ENCODE measurements at places on chromosomes 11 and 22.
A peak's percentile ranks its signal among the peaks of the same experiment; 100 is the strongest.

DNA sequence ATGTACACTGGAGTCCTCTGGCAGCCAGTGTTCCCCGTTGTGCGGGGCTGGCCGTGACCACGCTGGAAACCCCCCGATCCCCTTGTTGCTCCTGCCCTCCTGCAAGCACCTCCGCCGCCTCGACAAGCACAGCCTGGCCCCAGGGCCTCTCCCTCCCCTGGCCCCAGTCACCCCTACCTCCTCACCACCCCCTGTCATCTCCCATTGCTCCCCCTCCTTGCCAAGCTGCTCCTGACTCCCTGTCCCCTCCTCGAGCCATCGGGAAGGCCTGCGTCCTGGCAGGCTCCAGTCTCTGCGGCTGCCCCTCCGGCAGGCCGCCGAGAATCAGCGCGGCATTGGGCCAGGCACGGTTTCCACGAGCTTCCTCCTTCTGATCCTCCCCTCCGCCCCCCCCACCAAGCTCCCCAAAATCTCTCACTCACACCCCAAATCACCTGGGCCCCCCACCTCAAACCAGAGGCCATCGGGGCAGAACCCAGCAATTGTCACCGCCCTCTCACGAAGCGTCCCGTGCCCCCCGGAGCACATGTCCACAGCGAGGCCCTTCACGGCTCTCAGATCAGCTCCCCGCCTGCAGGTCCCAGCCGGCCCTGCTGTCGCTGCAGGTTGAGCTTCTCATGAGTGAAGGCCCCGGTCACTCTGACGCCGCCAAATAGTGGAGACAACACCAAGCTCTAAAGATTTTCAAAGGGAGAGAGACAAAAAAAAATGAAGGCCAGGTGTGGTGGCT is 5.7 kb upstream of the LSP1 start:
- DNase-seq, result no peak
- H3K4me3 ChIP-seq, result no peak overlapping the region
- no peak overlapping the region for H3K27ac ChIP-seq

DNA sequence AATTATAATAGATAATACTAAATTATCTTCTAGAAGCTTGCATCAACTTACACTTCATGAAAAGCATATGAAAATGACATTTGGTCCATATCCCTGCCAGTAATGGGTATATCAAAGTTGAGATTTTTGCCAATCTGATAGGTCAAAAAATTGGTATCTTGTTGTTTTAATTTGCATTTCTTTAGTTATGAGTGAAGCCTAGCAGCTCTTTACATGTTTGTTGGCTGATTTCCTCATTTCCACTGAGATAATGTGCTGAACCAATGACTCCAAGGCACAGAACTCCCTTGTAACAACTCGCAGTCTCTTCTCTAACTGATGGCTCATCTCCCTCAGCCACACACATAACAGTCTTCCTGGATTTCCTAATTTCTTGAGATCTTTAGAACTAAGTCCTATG is 175.3 kb upstream of the SESN3 start:
- no peak for DNase-seq
- no peaks in the 10 kb centered on the region for H3K27me3 ChIP-seq
- H3K4me1 ChIP-seq, result no peaks in the 10 kb centered on the region

GRCh38 chr11:83628622-83629355 is 342.6 kb upstream of the CCDC90B start:
- no peaks in the 10 kb centered on the region for H3K27me3 ChIP-seq

DNA sequence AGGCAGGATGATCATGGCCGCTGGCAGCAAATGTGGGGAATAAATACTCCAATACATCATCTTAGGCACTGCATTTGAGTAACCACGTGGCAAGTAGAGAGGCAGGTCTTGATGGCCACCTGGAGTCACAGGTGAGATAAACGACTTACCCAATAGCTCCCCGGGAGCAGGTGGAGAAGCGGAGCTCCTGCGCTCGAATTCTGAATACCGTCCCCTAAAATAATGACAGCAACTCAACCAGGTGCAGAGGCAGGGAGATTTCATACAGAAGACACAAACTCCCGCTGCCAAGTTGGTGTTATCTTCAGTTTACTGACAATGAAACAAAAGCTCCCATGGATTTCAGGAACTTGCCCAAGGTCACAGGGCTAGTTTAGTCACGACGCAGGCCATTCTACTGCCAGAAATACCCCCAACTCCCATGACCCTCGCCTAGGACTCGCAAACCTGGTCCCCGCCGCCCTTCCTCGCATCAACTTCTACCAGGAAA is 437 bp downstream of the SLC43A3 start:
- H3K4me3 ChIP-seq, result peak overlapping the region; percentile 51
- no peak for DNase-seq
- H3K36me3 ChIP-seq, result no peaks in the 10 kb centered on the region
- H3K27ac ChIP-seq, result peak overlapping the region; percentile 97
- H3K27me3 ChIP-seq, result no peaks in the 10 kb centered on the region

GRCh38 chr11:9313648-9314290 is 624 bp downstream of the TMEM41B start:
- no peaks in the 10 kb centered on the region for H3K27me3 ChIP-seq
- peak overlapping the region; percentile 78 for H3K4me3 ChIP-seq
- H3K27ac ChIP-seq, result peak overlapping the region; percentile 93
- H3K4me1 ChIP-seq, result peaks cover 19% of the 10 kb centered on the region

GRCh38 chr11:78450866-78451265 is 33.2 kb upstream of the GAB2 start:
- no peak overlapping the region for H3K4me3 ChIP-seq
- H3K4me1 ChIP-seq, result no peaks in the 10 kb centered on the region
- no peak overlapping the region for H3K27ac ChIP-seq
- H3K27me3 ChIP-seq, result no peaks in the 10 kb centered on the region

DNA sequence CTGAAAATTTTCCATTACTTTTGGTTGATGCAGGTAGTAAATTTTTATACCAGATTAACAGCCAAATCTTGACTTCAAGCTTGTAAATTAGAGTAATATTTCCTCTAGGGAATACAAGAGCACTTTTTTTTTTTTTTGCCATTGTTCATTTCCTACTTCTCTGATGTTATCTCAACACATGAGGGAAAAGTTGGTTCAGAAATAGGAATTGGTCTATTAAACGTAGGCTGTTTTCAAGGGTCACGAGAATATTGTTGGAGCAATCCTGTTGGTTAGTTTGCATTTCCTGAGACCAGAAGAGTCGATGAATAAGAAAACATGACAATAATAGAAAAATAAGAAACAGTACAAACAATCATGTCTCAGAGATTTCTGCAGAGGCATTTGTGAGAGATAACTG is 453.9 kb upstream of the CCDC179 start:
- H3K4me1 ChIP-seq, result no peaks in the 10 kb centered on the region
- H3K4me3 ChIP-seq, result no peak overlapping the region
- no peak for DNase-seq
- H3K27ac ChIP-seq, result no peak overlapping the region
- no peaks in the 10 kb centered on the region for H3K36me3 ChIP-seq
- H3K27me3 ChIP-seq, result no peaks in the 10 kb centered on the region

DNA sequence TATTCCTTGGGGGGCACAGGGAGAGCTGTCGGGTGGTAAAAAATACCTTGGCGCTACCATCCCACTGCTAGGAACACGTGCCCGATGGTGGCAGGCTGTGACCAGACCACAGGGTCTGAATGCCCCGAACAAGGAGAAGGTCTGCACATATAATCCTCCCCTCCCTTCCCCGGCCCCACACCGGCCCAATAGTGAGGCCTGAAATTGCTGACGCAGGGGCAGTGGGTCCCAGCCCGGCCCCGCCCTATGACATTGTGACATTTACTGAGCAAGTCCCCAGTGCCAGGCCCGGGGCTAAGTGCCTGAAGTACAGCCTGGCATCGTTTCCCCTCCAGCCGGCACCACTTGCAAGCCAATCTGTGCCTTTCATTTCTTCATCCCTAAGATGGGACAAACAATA is 19.5 kb downstream of the MN1 start:
- H3K4me3 ChIP-seq, result no peak overlapping the region
- no peak overlapping the region for H3K27ac ChIP-seq
- no peaks in the 10 kb centered on the region for H3K36me3 ChIP-seq

DNA sequence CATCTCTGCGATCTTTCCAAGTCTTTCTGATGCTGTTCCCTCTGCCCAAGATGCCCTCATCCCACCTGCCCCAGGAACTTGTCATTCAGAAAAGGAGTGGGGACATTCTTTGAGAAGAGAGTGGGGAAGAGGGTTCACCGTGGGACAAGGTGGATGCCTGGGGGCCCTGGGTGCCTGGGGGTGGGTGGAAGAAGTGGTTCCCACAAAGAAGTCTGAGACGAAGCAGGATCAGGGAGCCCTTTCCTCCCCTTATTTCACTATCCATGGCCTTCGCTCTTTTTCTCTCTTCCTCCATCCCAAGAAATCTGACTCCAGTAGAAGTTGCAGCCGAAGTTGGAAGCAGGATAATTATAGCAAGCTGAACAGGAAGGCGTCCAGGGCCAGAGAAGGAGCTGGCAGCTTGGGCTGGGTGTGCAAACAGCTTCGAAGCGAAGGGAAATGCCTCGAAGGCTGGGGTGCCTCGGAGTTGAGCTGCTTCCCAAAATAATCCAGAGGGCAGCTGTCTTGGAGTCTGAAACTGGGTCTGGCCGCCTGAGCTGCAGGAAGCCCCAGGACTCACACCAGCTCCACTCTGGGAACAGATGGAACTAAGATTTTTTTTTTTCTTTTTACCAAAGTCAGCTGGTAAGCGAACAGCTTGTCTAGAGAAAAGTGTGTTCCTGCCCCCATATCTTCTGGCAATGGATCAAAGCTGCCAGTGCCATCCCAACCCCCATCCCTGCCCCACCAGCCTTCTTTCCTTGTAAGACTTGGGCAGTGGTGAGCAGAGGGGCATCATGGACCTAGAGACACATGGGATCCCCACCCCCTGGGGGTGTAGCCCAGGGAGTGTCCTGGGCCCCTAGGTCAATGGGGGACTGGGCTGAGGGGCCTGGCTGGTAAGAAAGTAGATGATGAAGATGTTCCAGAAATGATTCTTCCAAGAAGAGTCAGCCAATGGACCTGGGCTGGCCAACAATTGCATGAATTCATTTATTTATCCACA is 31.5 kb downstream of the PARVG start:
- H3K27me3 ChIP-seq, result no peaks in the 10 kb centered on the region
- no peak overlapping the region for H3K27ac ChIP-seq
- H3K4me3 ChIP-seq, result no peak overlapping the region
- peaks cover 4% of the 10 kb centered on the region for H3K4me1 ChIP-seq
- no peak for DNase-seq

DNA sequence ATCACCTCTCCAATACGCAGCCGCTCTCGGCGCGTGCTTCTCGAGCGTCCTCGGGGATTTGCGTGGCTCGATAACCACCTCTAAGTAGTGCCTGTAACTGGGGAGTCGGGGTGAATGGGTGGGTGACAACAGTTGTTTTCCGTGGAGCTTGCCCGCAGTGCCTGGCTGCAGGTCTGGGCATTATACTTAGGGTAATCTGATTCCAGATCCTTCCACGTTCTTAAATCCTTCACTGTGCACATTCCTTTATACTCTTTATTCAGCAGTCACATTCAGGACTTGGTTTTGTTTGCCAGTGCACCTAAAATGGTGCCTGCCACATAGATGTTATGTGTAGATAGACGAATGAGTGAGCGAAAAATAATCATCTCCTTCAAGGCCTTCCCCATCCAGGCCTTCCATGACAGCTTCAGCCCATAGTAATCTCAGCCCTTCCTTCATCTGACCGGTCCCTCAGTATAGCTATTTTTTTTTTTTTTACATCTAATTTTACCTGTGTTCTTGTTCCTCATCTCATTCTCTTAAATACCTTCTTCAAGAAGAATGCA is 602 bp downstream of the NAT10 start:
- peaks cover 16% of the 10 kb centered on the region for H3K4me1 ChIP-seq
- peak overlapping the region; percentile 92 for H3K27ac ChIP-seq
- DNase-seq, result no peak
- no peaks in the 10 kb centered on the region for H3K27me3 ChIP-seq
- peak overlapping the region; percentile 80 for H3K4me3 ChIP-seq

GRCh38 chr11:57779276-57779675 is 17.7 kb downstream of the CTNND1 start:
- peak overlapping the region; percentile 84 for H3K27ac ChIP-seq
- H3K4me3 ChIP-seq, result no peak overlapping the region
- H3K4me1 ChIP-seq, result peaks cover 100% of the 10 kb centered on the region
- no peaks in the 10 kb centered on the region for H3K27me3 ChIP-seq
- no peak for DNase-seq

DNA sequence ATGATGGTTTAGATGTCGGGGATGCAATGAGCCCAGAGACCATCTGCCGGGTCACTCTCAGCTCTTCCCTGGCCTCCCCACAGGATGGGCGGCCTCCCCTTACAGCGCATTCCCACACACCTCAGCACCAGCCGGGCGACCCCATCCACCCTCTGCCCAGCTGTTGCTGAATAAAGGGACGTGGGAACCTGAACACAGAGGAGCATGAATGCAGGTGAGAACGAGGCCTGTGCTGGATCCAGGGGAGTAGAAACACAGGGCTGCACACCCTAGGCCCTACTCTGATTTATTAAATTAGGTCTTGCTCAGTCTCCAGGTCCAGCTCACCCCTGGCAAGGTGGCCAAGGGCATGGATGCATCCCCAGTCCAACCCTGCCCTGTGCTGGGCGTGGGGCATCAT is 180.5 kb downstream of the CTTN start:
- H3K36me3 ChIP-seq, result no peaks in the 10 kb centered on the region
- no peak overlapping the region for H3K4me3 ChIP-seq
- H3K27me3 ChIP-seq, result no peaks in the 10 kb centered on the region
- no peak for DNase-seq
- no peak overlapping the region for H3K27ac ChIP-seq
- H3K4me1 ChIP-seq, result no peaks in the 10 kb centered on the region

DNA sequence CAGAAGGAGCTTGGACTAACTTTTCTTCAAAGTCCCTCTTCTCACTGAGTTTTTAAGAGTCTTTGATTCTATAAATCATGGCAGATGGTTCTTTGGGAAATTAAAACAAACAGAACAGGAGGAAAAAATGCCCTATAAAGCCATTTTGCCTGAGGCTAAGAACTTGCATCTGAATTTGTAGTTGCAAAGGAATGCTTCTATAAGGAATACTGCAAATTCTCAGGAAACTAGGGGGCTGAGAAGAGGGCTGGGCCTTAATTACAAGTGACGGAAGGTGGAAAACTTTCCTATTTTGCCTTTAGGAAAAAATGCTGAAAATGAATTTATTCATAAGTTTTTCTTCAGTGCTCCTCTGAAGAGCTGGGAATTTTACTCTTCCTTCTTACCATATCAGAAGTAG is 90.0 kb upstream of the NARS2 start:
- DNase-seq, result no peak
- no peak overlapping the region for H3K27ac ChIP-seq
- H3K4me1 ChIP-seq, result no peaks in the 10 kb centered on the region
- H3K4me3 ChIP-seq, result no peak overlapping the region
- H3K27me3 ChIP-seq, result no peaks in the 10 kb centered on the region

DNA sequence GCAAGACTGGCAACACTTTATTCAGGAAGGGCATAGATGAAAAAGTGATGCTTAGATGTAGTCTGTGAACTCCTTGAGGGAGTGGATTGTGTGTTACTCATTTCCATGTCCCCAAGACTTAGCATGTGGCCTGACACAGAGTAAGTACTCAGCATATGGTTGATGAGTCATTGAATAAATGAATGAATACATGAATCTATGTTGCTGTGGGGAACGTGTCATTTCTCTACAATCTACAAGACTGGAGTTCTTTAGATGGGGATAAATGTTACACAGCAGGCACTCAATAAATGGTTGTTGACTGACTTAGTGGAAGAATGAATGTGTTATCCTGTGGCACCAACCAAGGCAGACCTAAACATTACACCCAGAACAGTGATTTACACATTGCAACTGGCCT is 17.9 kb downstream of the BPIFC start:
- no peaks in the 10 kb centered on the region for H3K27me3 ChIP-seq
- H3K4me1 ChIP-seq, result peaks cover 3% of the 10 kb centered on the region
- no peak overlapping the region for H3K4me3 ChIP-seq
- no peak for DNase-seq

- no peaks in the 10 kb centered on the region for H3K27me3 ChIP-seq
- peak; percentile 72 for DNase-seq
- H3K4me1 ChIP-seq, result peaks cover 13% of the 10 kb centered on the region
- H3K27ac ChIP-seq, result no peak overlapping the region
These were observed 12.9 kb downstream of the KRTAP5-5 start for GRCh38 chr11:1642288-1643145.

Measured in upper lobe of left lung (tissue), 6 donors.